Stimulated activated CD8-positive, alpha-beta memory T cell treated with anti-CD3 and anti-CD28 coated beads, Interleukin-4, amount 100 ng/mL, for 48 hours (primary cell): ENCODE measurements at places on chromosomes 3 and 15.

DNA sequence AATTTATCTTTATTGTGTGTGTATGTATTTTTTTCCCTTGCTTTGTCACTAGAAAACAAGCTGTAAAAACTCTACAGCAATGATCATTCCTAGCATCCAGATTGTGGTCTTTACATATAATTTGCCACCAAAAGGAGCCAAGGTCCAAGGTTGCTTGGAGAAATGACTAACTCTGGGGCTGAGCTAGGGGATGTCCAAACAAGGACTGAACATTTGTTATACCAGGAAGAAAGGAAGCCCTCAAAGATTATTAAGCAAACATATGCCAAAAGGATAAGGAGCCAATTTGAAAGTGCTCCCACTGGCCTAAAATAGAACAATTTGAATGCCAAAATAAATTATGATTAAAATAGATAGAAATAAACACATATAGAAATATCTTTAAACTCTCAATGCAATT, 293.3 kb downstream of the ZIC1 start:
- DNase-seq = no peak

DNA sequence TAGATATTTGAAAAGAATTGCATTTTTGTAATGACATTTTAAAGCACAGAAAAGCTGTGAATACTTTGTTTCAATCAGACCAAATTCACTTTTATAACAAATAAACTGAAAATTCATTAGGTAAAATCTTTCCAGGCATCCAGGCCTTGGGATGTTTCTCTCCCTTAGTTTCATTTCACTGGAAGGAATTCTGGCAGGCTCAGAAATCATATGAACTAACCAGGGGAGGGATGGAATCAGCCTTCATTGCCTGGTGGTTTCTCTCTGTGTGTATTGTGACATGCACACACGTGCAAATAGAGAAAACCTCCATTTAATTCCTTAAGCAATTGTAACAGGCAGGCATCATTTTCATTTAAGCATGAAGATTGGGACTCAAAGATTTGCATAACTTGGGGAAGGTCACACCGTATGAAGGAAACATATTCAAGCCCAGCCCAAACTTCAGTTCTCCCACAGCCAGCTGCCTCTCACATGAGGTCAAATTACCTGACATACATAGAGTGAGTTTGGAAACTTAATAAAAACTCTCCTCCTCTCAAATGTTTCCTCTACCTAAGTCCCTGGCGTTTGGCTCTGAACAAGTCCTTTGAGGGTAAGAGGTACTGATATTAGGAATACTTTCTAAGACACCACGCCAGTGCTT, 376.1 kb upstream of the MCTP2 start:
- no peak for DNase-seq

DNA sequence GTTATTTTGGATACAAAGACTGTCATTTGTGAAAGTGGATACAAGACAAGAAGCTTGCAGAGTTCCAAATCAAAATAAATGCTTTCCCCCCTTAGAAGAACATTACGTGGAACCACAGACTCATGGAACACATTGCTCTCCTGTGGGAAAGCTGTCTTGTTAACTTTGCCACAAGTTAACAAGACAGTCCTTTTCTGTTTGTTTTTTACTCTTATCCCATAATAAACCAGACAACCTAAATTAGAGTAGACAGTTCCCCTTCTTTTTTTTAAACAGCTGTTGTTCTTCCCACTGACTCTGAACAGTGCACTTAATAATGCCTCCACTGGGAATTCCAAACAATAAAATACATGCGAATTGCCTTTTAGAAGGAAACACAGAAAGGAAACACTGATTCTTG, 255.3 kb upstream of the UBE2E2 start:
- DNase-seq = no peak

GRCh38 chr15:77025941-77026411, 31.1 kb downstream of the PSTPIP1 start:
- DNase-seq = peak; percentile 19

DNA sequence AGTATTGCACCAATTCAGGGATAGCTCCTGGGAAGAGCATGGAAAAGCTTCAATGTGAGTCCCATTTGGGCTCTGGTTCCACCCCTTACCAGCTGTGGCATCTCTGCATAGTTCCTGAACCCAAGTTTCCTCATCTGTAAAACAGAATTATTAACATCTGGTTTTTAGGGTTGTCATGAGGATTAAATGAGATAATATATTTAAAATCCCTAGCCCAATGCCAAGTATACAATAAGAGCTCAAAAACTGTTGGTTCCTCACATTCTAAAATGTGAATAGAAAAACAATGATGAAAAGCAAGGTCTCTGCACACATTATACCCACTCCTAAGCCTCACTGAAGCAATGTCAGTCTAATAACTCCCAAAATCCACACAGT, 237.3 kb upstream of the WNT5A start:
- DNase-seq = no peak

GRCh38 chr3:139627759-139628158, 50.0 kb downstream of the NMNAT3 start:
- DNase-seq = no peak

- no peak for DNase-seq
Measured at GRCh38 chr15:70486012-70486411, 277.3 kb downstream of the UACA start.

GRCh38 chr3:143973259-143974021, 1.8 kb downstream of the DIPK2A start:
- no peak for DNase-seq

GRCh38 chr3:24899901-24900603, 405.4 kb upstream of the THRB start:
- DNase-seq = no peak

- no peak for DNase-seq
Measured at GRCh38 chr3:59106085-59106648, 56.3 kb upstream of the CFAP20DC start.

DNA sequence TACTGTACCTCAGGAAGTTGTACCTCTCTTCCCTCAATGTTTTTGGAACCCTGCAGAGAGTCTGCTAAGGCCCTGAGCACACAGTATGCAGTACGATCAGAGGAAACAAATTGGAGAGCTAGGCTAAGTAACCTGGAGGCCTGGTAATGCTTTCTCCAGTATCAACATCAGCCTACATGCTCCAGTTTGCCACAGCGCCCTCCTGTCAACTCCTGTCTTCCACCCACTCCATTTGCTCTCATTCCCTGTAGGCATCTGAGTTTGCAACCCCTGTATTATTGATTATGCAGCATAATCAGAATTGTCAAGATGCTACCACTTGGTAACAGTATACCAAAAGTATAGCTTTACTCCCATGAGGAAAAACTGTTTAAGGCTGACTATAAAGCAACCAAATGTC, 14.4 kb downstream of the POLG start:
- no peak for DNase-seq

- DNase-seq = no peak
Measured at GRCh38 chr3:178513546-178514380, 22.5 kb upstream of the KCNMB2 start.

DNA sequence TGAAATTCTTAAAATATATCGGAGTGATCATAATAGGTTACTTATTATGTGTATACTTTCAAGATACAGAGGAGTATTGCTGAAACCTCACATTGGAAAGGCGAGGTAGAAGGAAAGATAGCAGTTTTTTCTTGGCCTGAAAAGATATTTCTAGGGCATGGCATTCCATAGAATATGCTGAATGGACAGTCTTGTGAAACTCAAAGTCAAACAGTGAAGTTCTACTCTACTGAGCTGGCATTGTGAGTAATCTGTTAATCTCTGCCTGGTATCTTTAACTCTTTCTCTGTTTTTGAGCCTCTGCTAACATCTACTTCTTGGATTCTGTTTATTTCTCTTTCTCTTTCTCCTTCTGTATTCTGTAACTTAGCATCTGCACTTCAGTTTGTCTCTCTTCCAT, 176.3 kb upstream of the ZBTB20 start:
- DNase-seq = no peak

DNA sequence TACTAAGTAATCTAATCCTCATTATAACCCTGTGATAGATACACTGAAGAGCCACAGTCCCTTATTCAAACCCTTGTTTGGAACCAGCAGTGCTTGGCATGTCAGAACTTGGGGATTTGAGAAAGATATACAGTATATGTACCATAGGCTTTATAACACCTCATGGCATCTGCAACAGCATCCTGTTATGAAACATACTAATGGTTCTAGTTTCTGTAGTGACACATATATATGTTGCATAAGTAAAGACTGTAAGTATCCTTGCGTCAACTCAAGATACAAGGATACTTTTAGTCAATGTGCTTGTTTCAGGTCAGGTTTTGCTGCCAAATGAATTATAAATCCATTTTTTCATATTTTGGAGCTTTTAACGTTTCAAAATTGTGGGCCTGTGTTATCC, 58.5 kb downstream of the CCNL1 start:
- DNase-seq = no peak

DNA sequence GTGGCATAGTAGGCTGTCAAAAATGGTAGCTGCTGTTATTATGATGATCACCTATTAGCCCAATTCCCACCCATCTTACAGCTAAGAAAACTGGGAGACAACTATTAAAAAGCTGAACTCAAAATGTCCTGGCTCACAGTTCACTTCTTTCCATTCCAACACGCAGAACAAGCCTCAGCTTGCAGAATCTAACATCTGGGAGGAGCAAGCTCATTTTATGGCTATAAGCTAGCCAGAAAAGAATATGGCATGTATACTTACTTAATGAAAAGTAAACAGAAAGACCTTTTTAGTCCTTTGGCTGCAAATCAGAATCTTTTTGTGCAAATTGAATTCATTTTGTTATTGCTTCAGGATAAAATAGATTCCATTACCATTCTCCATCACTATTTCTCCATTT, 34.8 kb upstream of the CFAP20DC start:
- no peak for DNase-seq

DNA sequence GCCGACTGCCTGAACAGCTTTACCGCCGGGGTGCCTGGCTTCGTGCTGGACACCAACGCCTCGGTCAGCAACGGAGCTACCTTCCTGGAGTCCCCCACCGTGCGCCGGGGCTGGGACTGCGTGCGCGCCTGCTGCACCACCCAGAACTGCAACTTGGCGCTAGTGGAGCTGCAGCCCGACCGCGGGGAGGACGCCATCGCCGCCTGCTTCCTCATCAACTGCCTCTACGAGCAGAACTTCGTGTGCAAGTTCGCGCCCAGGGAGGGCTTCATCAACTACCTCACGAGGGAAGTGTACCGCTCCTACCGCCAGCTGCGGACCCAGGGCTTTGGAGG, 815 bp downstream of the SPINT1 start:
- DNase-seq = peak; percentile 54

DNA sequence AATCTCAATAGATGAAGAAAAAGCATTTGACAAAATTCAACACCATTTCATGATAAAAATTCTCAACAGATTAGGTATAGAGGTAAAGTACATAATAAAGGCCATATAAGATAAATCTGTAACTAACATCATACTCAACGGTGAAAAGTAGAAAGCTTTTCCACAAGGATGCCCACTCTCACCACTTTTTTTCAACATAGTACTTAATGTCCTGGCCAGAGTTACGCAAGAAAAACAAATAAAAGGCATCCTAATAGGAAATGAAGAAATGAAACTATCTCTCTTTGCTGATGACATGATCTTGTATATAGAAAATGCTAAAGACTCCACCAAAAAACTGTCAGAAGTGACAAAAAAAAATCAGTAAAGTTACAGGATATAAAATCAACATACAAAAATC, 33.0 kb downstream of the THBS1 start:
- DNase-seq = no peak

- no peak for DNase-seq
Measured at GRCh38 chr3:86794361-86795065, 196.4 kb downstream of the VGLL3 start.

DNA sequence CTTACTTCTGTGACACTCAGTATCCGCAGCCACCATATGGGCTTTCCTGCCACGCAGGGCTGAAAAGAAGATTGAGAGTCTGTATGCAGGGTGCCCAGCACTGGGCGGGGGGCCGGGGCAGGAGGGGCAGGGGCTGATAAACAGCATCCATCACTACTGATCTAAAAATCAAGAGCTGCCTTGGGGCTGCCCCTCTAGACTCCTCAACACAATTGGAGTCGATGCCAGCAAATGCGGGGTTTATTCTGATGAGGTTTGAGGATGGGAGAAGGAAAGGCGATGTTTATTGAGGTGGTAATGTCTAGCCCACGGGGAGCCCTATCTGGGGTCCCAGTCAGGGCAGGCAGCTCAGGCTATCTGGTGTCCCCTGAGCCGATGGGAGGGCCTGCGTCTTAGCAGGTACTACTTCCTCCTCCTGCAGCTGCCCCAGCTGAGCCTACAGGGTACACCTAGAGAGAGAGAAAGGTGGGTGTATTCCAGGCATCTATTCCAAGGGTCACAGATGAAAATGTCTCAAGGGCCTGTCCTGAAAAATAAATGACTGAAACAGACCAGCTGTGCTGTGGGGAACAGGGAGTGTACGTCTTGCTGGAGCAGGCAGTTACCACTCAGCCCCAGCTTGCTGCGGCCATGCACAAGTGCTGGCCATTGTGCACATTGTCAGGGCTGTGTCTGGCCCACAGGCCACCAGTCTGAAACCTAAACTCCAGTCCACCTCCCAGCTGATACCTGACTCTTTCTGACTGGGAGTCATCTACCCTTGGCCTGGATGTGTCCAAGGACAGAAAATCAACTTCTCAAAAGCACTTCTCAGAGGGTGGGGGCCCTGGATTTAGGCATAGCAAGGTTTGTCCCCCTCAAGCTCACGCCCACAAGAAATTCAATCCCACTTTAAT, 19.5 kb downstream of the ISG20 start:
- DNase-seq = no peak

GRCh38 chr3:56919137-56919796, 117.5 kb upstream of the ARHGEF3 start:
- no peak for DNase-seq

DNA sequence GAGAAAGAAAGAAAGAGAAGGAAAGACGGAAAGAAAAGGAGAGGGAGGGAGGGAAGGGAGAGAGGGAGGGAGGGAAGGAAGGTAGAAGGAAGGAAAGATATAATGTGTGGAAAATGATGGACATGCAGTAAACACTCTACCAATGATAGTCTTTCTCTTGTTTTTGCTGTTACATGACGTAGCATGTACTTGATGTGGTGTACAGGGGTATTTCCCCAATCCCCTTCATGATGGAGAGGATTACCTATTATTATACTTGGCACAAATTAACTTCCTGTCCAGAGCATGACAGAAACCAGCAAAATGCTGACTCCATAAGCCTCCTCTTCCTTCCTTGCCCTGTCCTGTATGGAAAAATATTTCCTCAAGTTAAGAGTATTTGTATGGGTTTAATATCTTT, 124.4 kb downstream of the B3GALNT1 start:
- DNase-seq = no peak

GRCh38 chr3:187044867-187045552, 94.3 kb downstream of the RPL39L start:
- DNase-seq = no peak

DNA sequence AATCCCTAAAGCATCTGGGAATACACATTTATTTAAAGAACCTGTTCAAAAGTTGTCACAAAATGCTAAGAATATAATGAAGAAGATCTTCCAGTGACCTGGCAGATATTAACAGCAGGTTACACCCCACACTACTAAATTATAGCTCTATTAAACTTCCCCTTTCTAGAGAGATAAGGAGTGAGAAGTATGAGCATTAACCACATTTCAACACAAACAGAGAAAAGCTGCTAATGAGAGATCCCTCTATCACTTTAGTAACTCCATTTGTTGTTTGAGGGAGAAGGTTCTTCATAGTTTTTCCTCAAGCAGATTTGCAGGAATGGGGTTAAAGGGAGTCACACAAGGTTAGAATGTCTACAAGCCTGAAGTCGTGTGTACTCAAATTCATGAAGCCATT, 3.6 kb downstream of the COL8A1 start:
- DNase-seq = no peak

GRCh38 chr15:68374168-68374745, 57.7 kb downstream of the ITGA11 start:
- DNase-seq = peak; percentile 13
